ENCODE measurements at places on chromosomes 3 and 15.

GRCh38 chr3:133197619-133198018 lies 159.4 kb downstream of the TMEM108 start:
- DNase-seq = no peak

GRCh38 chr3:171860830-171861535 lies 17.8 kb downstream of the TMEM212 start:
- DNase-seq = peak; percentile 75

GRCh38 chr3:51773529-51774056 lies 5.4 kb downstream of the IQCF6 start:
- no peak for DNase-seq

GRCh38 chr3:26449996-26450395 lies 172.6 kb upstream of the LRRC3B start:
- no peak for DNase-seq

DNA sequence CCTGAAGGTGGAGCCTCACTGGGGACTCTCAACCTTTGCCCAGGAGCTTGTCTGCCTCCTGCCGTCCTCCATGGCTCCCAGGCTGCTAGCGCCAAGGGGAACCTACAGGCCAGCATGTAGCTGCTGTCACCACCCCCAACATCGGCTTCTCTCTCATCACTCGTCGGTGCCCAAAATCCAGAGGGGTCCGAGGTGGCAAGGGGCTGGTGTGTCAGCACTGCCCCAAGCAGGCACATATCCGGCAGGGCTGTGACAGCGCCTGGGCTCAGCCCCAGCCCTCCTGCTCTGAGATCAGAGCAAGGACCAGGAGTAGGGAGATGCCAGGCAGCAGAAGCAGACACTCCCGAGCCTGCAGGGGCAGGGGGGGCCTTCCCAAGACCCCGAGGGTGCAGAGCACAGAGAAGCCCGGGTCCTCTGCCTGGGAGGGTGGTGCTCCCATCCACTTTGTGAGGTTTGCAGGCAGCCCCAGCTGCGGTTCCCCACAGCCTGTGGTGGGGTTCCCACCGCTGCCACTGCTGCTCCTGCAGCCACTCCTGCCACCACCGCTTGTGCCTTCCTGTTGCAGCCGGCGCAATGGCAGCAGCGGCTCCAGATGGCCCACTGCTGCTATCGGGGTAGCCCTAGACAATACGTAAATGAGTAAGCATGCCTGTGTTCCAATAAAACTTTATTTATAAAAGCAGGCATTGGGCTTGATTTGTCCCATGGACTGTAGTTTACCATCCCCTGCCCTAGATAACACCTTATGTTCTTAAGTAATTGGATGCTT lies 451.0 kb downstream of the EPHA6 start:
- no peak for DNase-seq

DNA sequence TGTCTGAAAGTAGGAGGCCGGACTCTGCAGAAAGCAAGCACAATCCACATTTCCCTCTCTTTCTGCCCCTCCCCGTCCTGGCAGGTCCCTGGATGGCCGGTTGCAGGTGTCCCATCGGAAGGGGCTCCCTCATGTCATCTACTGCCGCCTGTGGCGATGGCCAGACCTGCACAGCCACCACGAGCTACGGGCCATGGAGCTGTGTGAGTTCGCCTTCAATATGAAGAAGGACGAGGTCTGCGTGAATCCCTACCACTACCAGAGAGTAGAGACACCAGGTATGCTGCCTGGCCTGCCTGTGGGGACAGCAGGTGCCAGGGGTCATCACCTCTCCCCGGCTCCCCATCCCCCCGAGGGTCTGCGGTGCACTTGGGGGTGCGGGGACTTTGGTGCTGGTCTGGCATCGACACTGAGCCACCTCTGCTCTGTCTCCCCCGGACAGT lies 89.6 kb downstream of the AAGAB start:
- DNase-seq = no peak

DNA sequence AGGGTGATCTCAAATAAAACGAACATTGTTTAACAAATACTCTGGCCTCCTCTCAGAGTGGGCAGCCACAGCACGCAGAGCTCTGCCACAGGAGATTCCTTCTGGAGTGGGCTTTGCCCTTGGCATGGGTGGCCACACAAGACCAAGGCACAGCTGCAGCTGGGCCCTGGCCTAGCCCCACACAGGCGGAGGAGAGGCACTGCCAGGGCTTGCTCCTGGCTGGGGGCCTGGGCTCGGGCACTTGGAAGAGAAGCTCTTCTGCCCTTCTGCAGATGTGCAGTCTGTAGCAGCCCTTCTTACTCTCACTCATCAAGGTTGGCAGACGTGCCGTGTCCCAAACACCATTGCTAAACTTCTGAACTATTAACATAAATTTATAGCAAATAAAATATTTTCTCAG lies 67.2 kb downstream of the CRTC3 start:
- DNase-seq = no peak

DNA sequence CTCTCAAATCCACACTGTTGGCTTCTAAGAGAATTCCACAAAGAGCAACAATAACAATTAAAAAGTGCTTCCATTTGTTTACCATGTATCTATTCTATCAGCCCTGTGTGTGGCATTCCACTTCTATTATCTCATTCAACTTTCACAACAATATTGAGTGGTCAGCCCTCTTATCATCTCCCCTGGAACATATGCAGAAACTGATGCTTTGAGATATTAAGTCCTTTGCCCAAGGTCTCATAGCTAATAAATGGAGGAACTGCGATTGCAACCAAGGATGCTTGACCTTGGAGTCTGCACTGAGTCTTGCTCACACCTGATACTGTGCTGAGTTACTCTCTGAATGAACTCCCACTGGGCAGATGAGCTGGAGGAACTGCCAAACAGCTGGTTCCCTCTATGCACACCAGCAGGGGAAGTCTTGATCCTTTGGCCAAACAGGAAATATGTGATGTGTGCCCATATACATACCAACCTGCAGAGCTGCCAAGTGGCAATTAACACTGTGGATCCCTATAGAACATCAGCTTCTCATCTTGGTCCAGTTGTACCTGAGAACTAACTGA lies 144.7 kb upstream of the WNT5A start:
- no peak for DNase-seq

GRCh38 chr3:101512396-101512645 lies 691 bp downstream of the SENP7 start:
- no peak for DNase-seq

DNA sequence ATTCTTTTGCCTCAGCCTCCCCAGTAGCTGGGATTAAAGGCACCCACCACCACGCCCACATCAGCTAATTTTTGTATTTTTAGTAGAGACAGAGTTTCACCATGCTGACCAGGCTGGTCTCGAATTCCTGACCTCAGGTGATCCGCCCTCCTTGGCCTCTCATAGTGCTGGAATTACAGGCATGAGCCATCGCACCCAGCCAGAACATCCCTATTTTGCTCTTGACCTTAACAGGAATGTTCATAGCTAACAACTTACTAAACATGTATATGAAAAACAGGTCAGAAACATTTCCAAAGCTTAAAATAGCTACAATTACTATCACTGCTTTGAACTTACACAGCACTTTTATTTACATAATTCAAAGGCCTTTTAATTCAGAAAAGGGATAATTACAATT lies 33.7 kb downstream of the UQCC5 start:
- DNase-seq = no peak

DNA sequence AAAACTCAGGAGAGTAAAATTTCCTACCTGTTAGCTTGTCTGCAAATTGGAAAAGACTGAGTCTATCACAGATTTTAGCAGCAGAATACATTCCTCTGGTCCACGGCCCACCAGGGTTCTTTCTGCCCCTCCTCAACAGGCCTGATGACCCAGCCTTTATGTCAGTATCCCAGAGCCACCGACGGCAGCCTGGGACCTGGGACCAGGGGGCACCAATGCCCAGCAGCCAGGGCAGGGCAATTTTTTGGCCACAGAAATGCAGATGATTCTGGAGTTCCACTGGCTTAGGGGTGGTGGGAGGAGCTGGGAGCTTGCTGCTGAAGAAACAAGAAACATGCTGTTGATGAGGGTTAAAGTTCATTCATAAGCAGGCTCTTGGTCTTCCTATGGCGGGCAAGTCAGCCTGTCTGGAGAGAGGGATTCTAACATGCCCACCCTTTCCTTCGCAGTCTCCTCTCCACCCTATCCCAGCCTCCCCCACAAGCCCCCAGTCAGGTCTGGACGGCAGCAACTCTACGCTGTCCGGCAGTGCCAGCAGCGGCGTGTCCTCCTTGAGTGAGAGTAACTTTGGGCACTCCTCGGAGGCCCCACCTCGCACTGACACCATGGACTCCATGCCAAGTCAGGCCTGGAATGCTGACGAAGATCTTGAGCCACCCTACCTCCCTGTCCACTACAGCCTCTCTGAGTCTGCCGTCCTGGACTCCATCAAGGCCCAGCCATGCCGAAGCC lies 4.3 kb upstream of the MANF start:
- DNase-seq = no peak

- no peak for DNase-seq
These were observed 1273.0 kb downstream of the OTOL1 start for GRCh38 chr3:162769564-162769963.

DNA sequence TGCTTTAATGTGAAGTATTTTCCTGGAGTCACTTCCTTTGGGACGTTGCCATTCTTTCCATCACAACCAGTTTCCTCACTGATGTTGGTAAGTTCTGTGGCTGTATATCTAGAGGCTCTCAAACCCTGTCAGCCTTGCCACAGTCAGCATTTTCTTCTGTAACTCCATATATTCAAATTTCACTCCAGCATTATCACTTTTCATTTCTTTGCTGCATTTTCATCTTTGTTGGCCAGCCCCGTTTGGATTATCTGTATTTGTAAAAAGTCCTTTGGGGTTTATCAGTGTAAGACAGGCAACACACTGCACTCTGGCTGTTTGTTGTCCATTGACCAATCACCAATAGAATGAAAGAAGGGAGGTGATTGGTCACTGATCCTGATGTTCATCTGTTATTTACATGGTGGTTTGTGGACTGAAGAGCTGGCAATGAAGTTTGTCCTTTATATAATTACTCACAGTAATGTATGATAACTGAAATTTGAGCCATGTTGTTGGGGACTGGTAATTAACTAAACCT lies 20.3 kb downstream of the GMPS start:
- DNase-seq = no peak

DNA sequence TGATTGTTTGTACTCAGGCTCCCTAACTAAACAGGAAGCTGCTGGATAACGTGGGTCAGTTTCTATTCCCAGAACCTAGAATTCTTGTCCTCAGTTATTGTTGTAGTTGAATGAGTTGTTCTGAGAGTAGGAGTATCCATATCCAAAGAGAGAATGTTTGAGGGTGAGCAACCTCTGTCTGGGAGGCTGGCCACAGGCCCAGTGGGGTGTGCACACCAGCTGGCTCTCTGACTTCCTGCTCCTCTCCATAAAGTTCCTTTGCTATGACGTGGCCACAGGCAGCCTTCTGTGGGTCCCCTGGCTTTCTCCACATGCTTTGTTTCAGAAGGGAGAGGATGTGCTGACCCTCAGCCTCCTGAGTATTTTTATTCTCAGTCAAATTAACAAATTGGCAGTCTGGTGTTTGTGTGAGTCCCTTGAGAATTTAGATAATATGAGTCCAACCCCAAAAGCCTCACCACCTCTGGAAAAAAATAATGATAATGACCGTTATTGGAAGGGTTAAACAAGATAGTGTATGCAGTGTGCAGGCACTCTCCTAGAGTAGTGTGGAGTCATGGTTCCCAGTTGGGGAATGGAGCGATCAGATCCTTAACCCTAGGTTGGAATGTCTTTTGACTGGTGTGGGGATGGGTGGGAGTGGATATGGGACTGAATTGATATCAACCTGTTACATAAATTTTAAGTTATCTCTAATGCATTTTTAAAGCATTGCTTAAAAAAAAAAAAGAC lies 47.6 kb upstream of the MED12L start:
- DNase-seq = peak; percentile 76

DNA sequence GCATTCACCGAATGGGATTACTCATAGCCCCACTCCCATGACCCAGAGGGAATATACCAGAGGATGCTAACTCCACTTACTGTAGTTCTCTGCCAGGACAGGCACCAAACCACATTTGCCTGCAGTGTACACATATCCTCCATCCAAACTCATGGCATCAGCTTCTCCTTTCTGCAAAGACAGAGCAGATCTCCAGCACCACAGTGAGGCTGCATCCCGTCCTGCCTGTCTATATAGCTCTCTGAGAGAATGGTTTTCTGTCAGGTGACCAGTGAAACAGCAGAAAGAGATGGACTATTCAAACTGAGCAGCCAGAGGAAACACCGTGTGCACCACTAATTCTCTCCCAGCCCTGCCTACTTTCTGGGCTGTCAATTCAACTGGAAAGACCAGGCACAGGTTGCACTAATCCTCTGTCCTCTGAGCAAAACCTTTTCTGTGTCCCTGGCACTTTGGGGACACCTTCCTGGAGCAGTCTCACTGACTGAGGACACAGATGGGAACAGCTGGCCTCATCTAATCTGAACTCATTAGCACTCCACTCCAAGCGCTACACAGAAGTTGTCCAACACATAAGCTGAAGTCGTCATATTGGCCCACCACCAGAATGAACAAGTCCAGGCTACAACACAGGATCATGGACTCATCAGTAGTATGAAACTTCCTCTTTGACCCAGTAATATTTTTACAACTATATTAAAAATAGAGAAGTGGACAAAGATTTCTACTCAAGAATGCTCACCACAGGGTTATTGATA lies 17.3 kb downstream of the LTF start:
- no peak for DNase-seq

DNA sequence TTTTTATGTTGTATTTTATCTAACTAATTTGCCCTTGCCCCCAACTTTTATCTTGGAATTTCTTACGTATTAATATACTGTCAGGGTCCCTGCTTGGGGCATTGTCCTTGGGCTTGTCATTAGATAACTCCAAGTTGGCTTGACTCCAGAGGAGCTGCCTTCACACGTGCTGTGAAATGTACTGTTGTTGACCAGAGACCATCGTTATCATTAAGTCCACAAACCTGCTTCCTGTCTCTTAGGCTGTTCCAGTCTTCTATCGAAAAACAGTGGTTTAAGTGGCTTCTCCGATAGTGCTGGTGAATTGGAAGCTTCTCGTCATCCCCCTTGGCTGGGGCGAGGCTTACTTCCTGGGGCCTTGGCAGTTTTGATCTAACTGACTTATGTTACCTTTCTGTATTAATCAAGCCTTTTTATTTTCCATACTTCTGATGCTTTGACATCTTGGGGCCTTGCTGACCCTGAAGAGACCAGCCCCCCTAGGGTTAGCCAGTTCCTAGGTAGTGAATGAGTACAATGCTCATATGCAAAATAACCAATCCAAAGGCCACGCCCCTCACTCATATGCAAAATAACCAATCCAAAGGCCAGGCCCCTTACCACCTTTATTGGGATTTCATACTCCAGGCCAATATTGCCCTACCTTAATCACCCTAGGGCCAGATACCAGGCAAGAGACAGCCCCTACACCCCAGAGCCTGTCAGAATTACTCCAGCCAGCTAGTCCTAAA lies 164.5 kb downstream of the IGF1R start:
- DNase-seq = no peak

GRCh38 chr3:3573341-3573740 lies 225.9 kb upstream of the LRRN1 start:
- DNase-seq = no peak

GRCh38 chr3:170670504-170670903 lies 84.6 kb upstream of the SLC7A14 start:
- no peak for DNase-seq

DNA sequence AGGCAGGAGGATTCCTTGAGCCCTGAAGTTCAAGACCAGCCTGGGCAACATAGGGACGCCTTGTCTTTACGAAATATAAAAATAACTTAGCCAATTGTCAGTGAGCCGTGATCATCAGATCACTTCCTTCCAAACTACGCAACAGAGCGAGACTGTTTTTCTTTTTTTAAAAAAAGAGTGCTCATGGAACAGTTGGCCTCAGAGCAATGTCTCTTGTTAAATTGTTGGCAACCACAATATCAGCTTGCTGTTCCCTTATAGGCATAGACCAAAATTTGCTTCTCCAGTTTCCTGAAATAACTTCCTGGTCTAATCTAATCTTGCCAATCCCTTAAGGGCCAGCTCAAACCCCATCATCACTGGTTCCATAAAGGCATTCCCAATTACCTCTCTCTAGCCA lies 93.3 kb upstream of the SLC4A7 start:
- DNase-seq = no peak

All from BJ (cell line).